EL (cell line): ENCODE measurements at places on chromosomes 4 and X.

- DNase-seq: peak; percentile 20
Observed at GRCh38 chr4:165560941-165561340, 182.1 kb downstream of the CPE start.

GRCh38 chr4:29046781-29047180 lies 1673.4 kb upstream of the PCDH7 start:
- DNase-seq: peak; percentile 75

DNA sequence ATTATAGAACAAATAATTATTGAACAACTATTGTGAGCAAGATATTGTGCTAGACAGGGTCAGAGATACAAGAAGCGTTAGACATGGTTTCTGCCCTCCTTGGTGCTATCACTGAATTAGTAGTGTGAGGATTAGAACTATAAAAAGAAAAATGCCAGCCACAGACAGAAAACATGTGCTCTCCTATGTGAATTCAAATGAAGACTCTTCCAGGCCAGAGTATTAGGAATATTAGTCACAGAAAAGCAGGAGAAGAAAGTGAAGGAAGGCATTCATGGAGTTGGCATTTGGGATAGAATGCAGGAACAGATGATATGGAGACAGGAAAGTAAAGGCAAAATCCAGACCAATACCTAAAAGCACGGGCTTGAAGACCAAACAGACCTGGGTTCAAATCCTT lies 179.6 kb upstream of the TENM3 start:
- no peak for DNase-seq

DNA sequence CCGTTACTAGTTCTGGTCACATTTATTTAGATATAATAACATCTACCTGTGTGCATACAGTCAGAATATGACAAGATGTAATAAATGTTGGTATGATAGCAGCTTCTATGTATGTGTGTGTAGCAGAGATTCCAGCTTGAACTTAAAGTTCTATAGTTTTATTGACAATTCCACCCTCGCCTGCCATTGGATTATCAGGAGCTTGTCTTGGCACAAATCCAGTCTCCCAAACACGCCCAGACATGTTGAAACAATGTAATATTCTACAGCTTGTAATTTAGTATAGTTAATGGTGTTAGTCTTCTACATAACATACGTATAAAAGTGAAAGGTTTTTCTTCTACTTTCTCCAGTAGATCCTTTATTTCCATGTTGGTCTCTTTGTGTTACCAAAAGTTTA lies 44.4 kb downstream of the BBS12 start:
- peak; percentile 27 for DNase-seq

DNA sequence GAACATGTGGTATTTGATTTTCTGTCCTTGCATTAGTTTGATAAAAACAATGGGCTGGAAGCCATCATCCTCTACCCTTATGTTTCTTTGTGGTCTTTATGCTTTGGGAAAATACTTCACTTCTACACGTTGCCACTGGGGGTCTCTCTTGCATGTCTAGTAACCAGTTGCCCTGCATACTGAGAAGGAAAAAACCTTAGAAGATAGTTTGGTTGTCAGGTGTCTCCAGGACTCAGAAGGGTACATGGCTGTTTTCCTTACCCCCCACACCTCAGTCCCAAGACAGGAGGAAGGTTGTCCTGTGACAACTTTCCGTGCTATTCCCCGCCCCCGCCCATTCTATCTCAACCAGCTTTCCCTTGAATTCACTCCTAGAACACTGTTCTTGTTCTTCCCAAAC lies 62.1 kb upstream of the LANCL3 start:
- no peak for DNase-seq

DNA sequence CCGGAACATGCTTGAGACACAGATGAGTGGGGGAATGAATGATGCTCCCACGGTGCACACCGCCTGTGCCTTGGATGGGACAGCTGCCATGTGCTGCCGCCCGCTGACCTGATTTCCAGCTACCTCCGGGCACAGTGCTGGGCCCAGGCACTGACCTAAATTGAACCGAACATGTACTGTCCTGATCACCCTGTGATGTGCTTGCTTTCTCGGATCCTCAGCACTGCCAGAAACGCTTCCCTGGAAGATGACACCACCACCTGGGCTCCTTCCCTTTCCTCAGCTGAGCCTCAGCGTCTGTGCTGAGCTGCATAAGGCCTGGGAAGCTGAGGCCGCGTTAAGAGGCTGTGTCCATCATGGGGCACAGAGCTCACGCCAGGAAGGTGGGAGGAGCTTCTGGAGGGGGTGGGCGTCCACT lies 39.3 kb upstream of the MXD4 start:
- no peak for DNase-seq

DNA sequence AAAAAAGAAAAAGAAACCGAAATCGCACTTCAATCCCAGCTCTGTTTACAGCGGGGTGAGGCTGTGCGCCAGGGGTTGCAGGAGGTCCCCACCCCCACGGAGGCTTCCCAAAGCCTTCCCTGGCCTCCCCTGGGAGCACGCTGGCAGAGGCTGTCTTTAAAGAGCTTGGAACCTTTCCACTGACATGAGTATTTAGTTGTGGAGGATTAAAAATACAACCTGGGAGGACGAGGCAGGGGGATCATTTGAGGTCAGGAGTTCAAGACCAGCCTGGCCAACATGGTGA lies 69.1 kb downstream of the PPP2R2C start:
- no peak for DNase-seq

- peak; percentile 18 for DNase-seq
Observed at GRCh38 chrX:31228415-31228832, 156.6 kb upstream of the FTHL17 start.

DNA sequence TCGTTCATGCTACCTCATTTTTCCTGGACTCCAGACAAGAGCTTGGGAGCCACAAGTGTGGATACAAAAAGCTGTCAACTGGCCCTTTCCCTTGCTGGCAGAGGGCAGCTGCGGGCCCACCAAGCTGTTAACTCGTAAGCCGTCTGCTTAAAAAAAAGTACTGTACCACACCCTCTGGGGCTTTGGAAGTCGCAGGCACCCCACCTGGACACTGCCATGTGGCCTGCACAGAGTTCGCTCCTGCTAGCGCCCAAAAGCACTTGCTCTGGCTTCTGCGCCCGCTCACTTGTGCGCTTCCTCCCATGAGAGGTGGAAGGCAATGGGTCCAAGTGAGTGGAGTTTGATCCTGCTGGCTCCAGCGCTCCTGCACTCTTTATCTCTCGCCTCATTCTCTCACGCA lies 476.4 kb upstream of the FSTL5 start:
- no peak for DNase-seq
